Cortex of kidney (tissue), 1 donor: ENCODE measurements at places on chromosomes 16 and 17.

GRCh38 chr16:62130101-62130500, 93.9 kb upstream of the CDH8 start:
- no peak for DNase-seq

GRCh38 chr16:5166486-5166885, 68.9 kb upstream of the EEF2KMT start:
- DNase-seq = no peak

- no peak for DNase-seq
Measured at GRCh38 chr17:45366691-45367090, 49.9 kb upstream of the MAP3K14 start.

GRCh38 chr16:6484081-6484480, 848.6 kb upstream of the RBFOX1 start:
- no peak for DNase-seq

GRCh38 chr17:30360086-30360808, 18.5 kb upstream of the CPD start:
- no peak for DNase-seq

DNA sequence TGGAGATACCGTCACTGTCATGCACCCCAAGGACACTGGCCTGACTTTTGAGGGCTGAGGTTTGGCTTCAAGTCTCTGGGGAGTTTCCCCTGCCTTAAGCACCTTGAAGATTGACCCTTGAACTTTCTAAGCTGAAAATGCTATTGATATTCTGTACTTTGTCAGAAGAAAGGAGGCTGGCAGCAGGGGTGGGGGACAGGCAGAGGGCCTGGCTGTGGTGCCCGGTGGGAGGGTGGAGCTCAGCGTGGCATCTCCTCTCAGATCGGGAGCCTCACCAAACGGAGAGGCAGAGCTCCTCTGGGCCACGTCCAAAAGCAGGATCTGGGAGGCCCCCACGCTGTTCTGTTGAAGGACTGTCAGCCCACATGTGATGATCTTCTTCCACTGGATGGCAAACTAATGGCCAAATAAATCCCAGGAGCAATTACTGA, 305.2 kb upstream of the IRX3 start:
- DNase-seq = no peak

GRCh38 chr16:12617401-12617819, 186.3 kb downstream of the CPPED1 start:
- no peak for DNase-seq

- no peak for DNase-seq
Measured at GRCh38 chr17:12395733-12396354, 269.8 kb upstream of the MYOCD start.

DNA sequence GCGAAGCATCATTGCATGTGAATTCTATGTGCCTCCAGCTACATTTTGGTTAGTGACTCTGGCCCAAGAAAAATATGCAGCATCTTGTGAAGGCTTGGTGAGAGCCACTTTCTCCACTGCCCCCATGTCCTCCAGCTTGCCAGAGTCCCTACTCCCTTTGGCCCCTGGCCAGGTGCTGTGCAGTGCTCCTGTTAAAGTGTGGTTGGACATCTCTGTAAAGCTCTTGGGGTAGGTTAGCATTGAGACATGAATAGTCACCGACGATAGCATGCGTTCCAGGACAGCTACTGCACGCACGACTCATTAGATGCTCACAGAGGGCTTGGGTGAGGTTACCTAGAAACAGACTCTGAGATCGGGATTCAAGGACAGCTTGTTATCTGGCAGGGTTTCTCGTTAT, 48.6 kb downstream of the FOXL1 start:
- DNase-seq = no peak

- no peak for DNase-seq
Measured at GRCh38 chr16:89986600-89986999, 32.7 kb downstream of the DBNDD1 start.

- no peak for DNase-seq
Measured at GRCh38 chr16:85729452-85730185, 21.3 kb downstream of the C16orf74 start.

- DNase-seq = no peak
Measured at GRCh38 chr17:19759568-19760549, 11.8 kb upstream of the ALDH3A1 start.

- no peak for DNase-seq
Measured at GRCh38 chr16:84308120-84308519, 13.4 kb downstream of the WFDC1 start.

DNA sequence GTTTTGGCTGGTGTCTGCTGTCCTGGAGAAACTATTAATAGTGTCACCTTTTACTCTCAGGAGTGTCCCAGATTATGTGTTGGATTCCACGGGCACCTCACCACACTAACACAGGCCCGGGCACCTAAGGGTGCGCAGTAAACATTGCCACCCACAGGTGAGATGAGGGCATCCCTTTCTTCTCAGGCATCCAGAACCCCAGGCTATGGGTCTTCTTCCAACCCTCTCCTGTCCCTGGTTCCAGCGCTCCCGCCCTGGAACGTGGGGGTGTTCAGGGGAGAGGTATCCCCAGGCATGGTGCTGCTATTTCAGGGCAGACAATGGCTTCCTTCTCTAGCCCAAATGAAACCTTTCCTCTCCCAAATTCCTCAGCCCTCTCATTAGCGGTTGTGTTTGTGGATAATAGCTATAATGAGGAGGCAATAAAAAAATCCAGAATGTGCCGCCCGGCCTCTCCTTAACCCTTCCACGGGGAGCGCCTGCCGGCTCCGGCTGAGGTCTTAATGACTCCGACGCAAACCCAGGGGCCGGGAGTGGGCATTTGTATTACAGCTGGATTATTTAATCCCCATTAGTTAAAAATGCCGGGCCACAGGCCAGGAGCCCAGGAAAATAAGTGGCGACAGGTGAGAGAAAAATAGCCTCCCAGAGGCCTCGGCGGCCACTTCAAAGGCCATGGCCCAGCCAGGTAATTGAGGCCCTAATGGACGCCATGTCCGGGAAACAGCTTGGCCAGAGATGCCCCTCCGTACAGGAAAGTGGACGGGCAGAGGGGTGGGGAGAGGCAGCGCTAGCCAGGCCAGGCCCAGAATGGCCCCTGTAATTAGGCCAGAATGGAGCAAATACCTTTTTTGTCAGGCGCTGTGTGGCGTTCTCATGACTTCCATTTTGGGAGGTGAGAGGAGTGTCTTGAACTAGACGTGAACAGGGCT, 102.8 kb downstream of the IRX5 start:
- no peak for DNase-seq

GRCh38 chr16:84548508-84548907, 44.0 kb upstream of the MEAK7 start:
- DNase-seq = no peak

DNA sequence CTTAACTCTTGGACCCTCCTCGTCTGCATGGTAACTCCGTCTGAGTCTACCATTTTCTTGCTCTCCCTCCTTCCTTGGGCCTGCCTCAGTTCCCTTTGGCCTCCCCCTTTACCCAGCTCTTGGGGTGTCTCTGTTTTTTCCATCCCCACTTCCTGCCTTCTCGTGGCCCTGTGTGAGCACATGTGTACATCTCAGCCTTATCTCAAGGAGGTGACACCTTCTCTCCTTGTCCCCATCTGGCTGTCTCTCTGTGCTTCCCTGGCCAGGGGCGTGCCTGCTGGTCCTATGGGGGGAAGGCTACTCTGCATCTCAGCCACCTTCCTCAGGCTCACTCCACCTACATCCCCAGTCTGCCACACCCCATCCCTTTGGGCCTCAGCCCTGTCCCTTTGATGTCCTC, 6.6 kb downstream of the CTF1 start:
- no peak for DNase-seq

DNA sequence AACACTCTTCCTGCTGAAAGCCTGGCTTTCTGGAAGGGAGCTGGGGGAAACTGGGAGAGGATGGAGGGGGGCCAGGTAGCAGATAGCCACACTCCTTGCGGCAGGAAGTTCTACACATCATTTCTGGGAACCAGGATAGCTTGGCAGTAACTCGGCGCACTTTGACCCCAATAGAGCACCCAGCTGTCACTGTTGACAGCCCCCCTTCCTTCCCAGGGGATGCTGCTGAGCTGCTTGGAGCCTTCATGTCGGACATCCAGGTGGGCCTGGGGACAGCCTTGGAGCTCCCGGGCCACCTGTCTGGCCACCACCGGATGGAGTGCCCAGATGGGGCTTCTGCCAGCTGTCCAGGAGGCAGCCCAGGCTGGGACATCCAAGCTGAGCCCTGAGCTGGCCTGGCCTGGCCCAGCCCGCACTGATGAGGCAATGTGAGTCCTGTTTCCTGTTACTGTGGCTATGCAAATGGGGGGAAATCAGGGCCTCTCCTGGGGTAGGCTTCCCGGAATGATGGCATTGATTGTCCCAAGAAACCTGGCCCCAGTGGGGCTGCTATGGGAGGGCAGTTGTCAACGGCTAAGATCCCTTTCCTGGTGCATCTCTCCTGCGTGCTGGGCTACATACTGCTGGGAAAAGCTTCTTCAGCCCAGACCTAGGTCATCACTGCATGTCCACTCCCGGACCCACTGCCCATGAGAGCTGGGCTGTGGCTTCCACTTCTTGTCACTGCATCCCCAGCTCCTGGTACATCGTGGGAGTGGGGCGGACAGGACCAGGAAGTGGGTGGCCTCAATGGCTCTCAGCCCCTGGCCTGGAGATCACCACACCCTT, 50.0 kb downstream of the SOCS1 start:
- DNase-seq = no peak

GRCh38 chr17:49580055-49580721, 4.5 kb downstream of the NXPH3 start:
- DNase-seq = no peak

- no peak for DNase-seq
Measured at GRCh38 chr16:81748476-81749198, 30.5 kb upstream of the PLCG2 start.

GRCh38 chr17:55409030-55409800, 12.4 kb downstream of the MMD start:
- DNase-seq = no peak

DNA sequence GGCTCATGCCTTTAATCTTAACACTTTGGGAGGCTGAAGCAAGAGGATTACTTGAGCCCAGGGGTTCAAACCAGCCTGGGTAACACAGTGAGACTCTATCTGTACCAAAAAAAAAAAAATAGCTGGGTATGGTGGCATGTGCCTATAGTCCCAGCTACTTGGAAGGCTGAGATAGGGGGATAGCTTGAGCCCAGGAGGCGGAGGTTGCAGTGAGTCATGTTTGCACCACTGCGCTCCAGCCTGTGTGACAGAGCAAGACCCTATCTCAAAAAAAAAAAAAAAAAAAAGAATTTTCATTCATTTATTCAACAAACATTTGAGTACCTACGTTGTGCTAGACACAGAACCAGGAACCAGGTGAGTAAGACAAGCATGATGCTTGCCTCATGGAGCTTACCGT, 73.6 kb upstream of the MRTFB start:
- no peak for DNase-seq

GRCh38 chr17:2215616-2216364, 87.8 kb downstream of the SMG6 start:
- no peak for DNase-seq

DNA sequence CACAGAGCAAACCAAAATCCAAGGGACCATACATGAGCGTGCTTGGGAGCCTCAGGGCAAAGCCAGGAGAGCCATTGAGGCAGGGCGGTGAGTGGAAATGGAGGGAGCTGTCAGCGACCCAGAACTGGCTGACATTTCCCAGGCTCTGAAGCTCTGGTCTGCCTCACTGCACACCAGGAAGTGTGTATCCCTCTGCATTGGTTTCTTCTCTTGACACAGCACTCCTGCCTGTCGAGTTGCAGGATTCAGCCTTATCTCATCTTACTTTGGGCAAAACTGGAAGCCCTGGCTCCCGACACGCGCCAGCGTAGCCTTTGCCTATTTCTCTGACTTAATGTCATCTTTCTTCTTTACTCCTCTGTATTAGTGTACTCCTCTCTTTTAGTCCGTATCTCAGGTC, 144.7 kb upstream of the HS3ST3A1 start:
- DNase-seq = no peak

GRCh38 chr17:297758-298157, 54.8 kb downstream of the RPH3AL start:
- no peak for DNase-seq

- no peak for DNase-seq
Measured at GRCh38 chr17:38918129-38918913, 7.1 kb upstream of the LASP1NB start.

GRCh38 chr17:43766413-43767052, 7.9 kb upstream of the SOST start:
- DNase-seq = no peak

- DNase-seq = no peak
Measured at GRCh38 chr16:57642160-57643135, 14.0 kb downstream of the ADGRG1 start.

DNA sequence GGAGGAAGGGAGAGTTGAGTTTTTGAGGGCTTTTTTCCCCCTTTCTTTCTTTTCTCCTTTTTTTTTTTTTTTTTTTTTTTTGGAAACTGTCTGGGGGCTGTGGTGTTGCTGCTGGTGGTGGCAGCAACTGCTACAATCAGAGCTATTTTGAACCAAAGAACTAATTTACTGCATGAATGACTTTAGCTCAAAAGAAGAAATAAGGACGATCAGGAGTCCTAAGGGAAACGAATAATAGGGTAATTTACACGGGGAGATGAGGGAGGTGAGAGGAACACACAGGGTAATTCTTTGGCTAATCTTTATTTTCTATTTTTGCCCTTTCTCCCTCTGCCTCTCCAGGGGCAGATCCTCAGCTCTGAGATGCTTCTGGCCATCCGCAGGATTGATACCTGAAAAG, 119.8 kb downstream of the TMEM132E start:
- no peak for DNase-seq

- DNase-seq = no peak
Measured at GRCh38 chr17:67047382-67047781, 3.0 kb downstream of the CACNG1 start.

GRCh38 chr17:17508646-17509591, 12.7 kb upstream of the RASD1 start:
- no peak for DNase-seq

- no peak for DNase-seq
Measured at GRCh38 chr17:64500862-64501765, 4.3 kb upstream of the POLG2 start.

GRCh38 chr16:85422632-85423550, 190.2 kb upstream of the GSE1 start:
- no peak for DNase-seq

- DNase-seq = no peak
Measured at GRCh38 chr16:9072806-9073341, 18.6 kb upstream of the HAPSTR1 start.

GRCh38 chr16:1426734-1427471, 4.0 kb upstream of the PERCC1 start:
- DNase-seq = no peak

- DNase-seq = no peak
Measured at GRCh38 chr17:63295839-63296590, 150.1 kb downstream of the CYB561 start.

DNA sequence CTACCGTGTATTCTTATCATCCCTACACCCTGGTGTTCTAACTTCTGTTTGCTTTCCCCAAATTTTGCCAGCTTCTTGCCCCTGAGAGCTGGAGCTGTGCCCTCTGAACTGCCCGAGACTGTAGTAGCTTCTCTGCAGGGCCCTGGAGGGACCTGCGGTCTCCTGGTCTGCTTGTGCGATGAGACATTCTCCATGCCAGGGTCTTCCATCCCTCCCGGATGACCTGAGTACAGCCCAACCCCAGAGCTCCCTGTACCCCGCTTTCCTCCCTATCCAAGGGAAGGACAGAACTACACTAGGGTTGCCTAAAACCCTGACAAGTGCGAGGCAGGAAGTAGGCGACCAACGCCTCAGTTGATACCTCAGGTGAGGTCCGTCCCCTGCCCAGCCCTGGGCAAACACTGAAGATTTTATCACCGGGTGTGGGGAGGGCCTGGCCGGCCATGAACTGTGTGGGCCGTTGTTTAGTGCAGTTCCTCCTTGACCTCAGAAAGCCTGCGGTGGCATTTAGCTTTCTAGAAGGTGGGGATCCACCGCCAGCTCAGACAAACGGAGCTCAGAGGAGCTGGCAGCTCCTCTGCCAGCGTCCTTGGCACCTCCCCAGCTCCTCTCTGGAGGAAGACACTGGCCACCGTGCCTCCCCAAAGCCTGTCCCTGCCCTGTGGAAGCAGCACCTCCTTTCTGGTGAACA, 13.7 kb downstream of the CANT1 start:
- no peak for DNase-seq
